ENCODE measurements at places on chromosomes 11 and 22.

- no peak for DNase-seq
Observed at GRCh38 chr22:47042861-47043496, 280.5 kb downstream of the TBC1D22A start.

DNA sequence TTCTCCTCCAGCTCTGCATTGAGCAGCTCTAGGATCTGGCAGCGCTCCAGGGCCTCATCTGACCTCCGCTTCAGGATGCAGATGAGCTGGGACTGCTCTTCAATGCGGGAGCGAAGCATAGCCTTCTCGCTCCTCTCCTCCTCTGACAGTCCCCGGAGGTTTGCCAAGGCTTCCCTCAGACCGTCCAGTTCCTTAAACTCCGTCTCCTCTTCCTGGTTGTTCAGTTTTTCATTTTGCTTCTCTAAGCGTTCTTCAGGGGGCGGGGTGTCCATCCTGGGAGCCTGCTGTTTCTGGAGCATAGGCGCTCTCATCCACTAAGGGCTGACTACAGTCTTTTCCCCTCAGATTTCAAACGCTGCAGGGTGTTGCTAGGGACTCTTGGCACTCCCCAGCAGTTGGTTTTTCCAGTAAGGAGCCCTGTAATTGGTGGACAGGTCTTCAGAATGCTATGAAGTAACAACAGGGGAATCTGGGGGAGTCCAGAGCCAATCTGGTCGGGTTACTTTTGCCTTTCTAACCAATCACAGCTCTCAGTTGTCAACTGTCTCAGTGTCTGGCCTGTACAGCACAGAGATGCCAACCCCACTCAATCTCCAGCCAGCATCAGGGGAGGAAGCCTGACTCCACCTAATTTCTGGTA lies at the start of gene CCDC89:
CCDC89 (minus strand) TSS at position 376 of the 640 bp plus-strand sequence; CDS start at position 311, 65 bp downstream.
- no peak for DNase-seq

GRCh38 chr11:69014084-69014851 lies 1.2 kb upstream of the MRGPRF start:
- DNase-seq: no peak

GRCh38 chr11:33987975-33988580 lies 63.5 kb upstream of the CAPRIN1 start:
- DNase-seq: peak; percentile 80

- no peak for DNase-seq
Observed at GRCh38 chr11:47147250-47147649, 29.4 kb downstream of the ARFGAP2 start.

DNA sequence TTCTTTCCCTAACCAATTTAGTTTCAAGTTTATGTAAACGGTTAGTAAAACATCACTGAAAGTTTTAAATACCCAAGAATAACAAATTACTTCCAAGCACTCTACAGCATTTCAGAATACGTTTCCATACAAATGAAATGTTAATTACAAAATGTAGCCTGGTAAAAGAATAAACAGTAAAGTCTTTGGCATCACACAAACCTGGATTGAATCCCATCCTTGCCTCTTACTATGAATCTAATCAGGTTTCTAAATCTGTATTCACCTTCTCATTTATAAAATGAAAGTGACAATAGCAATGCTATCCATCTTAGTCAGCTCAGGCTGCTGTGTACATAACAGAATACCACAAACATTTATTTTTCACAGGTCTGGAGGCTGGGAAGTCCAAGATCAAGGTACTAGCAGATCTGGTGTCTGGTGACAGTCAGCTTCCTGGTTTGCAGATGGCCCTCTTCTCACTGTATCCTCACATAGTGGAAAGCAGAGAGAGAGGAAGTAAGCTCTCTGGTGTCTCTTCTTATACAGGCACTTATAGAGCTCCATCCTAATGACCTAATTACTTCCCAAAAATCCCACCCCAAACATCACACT lies 19.2 kb downstream of the FAM168A start:
- DNase-seq: no peak

DNA sequence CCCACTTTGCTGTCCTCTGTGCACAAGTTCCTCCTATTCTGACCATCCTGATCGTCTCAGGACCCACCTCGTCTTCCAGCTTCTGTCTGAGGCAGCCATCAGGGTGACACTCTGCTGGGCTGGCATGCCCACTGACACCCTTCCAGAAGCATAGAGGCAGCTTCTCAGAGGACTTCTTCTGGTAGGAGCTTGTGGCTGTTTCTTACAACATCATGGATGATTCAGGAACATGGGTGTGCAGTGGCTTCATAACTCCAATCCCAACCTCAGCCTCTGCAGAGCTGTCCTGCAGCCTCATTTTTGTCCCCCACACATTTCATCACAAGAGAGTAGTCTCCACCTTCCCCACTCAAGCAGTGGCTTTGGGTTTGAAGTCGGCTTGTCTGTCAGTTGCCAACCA lies 20.9 kb upstream of the CTR9 start:
- no peak for DNase-seq

DNA sequence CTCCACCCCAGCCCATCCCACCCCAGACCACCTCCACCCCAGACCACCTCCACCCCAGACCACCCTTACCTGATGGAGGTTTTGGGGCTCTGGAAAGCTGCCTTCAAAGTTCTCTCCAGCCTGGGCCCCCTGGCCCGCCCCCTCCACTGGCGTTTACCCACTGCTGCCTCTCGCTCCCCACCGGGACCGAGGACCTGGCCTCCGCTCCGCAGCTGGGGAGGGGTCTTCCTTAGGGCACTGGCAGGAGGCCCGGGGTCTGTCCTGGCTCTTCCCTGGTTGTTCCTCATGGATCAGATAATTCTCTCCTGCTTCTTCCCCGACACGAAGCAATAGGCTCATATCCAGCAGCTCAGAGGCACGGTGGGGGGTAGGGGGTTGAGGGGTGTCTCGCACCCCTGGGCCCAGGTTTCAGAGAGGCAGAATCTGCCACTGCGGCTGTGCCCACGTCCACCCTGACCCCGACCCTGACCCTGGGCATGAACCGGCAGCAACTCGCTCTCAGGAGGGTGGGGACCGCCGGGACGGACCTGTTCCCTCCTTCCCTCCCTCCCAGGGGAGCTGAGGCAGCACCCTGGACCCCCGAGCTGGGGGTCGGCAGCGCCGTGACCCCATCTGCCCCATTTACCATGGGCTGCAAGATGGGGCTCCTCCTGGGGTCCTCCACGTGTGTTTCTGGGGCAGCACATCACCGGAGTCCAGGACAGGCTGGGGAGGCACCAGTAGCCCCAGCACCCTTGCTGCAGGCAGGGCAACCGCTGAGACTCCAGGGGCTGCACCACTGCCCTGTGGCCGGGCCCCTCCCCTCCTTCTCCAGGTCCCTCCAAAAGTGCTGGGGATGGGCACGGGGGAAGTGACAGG lies 12.9 kb downstream of the KRTAP5-5 start:
- DNase-seq: no peak

GRCh38 chr11:119728211-119728626 lies 781 bp downstream of the NECTIN1 start:
- peak; percentile 15 for DNase-seq

All from CD4-positive, alpha-beta T cell treated with Interleukin-17A for 4 hours (primary cell).